Occipital lobe (tissue), 3 donors: ENCODE measurements at places on chromosomes 3 and 15.

DNA sequence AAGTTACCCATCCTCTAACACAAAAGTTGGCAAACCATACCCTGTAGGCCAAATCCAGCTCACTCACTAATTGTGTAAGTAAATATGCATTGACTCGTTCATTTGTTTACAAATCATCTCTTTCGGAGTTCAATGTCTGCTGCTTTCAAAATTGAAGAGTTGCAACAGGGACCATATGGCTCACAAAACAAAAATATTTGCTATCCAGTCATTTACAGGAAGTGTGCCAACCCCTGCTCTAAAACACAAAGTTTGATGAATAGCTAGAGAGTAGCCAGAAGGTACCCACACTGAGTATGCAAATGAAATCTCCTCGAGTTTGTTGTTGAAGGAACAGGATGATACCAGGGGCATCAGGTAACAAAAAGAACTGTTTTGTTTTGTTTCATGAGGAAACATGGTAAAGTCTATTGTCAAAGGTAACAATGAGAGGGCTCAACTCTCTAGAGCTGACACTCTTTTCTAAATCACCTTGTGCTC is 236.2 kb upstream of the THBS1 start:
- DNase-seq = no peak

- DNase-seq = no peak
These were observed 86.5 kb downstream of the ST6GAL1 start for GRCh38 chr3:187016639-187017345.

- DNase-seq = no peak
These were observed 84.8 kb upstream of the WNT5A start for GRCh38 chr3:55571913-55572312.

GRCh38 chr3:156488767-156489166 is 66.2 kb downstream of the SSR3 start:
- DNase-seq = no peak

DNA sequence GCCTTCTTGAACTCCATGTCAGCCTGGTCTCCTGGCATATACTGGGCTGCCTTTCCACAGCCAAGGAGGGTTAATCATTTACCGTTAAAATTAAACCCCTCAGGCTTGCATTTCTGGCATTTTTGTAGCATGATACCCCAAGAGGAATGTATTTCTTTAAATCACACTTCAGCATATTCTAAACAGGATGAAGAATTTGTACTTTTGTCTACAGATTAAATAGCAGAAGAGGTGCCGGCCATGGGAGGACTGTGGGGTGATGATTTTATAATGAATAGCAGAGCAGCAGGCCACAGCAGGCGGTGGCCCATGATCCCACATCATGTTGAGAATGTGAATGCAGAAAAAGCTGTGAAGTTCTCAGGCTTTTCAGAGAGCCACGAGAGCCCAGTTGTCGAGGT is 90.2 kb downstream of the ARNT2 start:
- no peak for DNase-seq

GRCh38 chr15:69871511-69872134 is 226.1 kb downstream of the TLE3 start:
- no peak for DNase-seq

- DNase-seq = no peak
These were observed 50.4 kb upstream of the FLNB start for GRCh38 chr3:57957824-57958223.

- DNase-seq = no peak
These were observed 56.6 kb downstream of the P3H2 start for GRCh38 chr3:190064112-190064511.

DNA sequence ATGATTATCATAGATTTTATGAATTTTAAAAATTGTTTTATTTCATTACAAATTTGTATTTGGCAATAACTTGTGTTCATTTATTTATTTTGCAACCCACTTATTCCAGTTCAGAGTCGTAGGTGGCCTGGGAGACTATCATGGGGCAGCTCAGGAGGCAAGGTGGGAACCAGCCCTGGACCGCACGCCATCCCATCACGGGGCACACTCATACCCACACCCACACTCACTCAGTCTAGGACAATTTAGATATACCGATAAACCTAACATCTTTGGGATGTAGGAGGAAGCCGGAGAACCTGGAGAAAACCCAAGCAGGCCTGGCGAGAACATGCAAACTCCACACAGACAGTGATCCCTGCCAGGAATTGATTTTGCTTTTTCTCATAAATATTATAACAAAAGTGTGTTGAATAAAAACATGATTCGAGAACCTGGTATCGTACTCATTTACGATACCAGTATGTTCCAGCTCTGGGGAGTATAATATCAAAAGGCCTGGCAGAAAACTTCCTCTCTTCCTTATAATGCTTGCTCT is 205.3 kb downstream of the NFKBIZ start:
- DNase-seq = no peak

GRCh38 chr3:16300881-16301359 is 35.9 kb downstream of the OXNAD1 start:
- no peak for DNase-seq

- DNase-seq = no peak
These were observed 347.0 kb downstream of the PTPRG start for GRCh38 chr3:61908382-61908781.

DNA sequence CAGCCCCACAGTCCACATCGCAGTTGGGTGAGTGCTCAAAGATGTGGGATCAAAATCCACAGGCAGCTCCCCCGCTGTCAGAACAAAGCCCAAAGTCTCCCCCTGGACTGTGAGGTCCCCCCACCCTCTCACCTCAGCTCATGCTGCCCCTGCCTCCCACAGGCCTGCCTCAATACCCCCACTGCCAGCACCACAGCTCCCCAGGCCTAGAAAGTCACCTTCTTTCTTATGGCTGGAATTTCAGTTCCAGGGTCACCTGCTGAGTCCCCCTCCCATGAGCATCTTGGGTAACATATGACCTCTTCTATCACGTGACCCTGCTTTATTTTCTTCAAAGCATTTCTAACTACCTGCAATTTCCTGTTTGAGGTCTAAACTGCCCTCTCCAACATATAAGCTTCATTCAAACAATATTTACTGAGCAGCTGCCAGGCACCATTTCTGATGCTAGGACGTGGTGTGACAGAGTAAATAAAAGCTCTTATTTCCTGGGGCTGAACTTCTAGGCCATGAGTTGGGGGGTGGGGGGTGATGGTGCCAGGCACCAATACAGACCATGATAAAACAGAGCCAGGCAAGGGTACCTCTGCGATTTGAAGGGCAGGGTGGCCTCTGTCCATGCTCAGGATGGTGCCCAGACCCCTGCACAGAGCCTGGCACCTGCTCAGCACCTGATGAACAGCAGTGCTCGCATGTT is 2.4 kb upstream of the TMEM89 start:
- DNase-seq = no peak

DNA sequence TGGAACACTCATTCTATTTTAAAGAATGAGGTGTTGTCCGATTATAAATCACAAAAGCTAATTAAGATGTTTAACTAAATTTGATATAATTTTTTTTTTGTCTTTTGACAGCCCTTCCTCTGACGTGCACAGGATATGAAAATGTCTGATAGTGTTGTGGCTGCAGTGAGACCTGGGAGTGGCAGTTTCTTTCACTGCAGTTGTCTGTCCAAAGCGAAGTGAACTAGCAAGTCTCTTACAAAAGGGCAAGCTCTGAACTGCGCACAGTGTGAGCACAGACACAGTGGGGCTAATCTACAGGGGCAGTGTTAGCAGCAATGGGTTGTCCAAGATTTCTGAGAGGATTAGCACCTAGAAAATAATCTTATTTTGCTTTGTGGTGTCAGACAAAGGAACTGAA is 29.1 kb upstream of the MYRIP start:
- no peak for DNase-seq

DNA sequence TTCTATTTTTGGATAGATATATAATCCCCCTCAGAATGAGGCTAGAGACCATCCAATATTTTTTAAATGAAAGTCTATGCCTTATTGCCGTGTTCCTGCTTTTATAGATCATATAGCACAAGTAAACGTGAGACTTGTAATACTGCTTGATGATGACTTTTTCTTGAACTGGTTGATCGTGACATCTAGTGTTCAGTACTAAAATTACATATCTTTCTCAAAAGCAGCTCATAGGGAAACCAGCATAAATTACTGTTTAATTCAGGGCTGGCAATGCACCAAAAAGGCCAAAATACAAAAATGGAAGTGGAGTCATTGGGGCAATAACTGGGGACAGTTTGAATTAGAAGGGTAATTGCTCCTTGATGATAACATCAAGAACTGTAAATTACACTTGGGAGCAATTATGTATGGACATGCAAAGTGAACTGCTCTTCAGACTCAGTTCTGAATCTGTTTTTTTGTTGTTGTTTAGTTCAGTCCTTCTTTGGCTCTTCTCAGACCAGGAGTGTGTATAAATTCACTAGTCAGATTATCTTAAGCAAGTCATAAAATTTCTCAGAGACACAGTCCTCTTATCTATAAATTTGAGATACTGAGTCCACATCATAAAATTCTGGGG is 325.3 kb downstream of the THSD4 start:
- no peak for DNase-seq

DNA sequence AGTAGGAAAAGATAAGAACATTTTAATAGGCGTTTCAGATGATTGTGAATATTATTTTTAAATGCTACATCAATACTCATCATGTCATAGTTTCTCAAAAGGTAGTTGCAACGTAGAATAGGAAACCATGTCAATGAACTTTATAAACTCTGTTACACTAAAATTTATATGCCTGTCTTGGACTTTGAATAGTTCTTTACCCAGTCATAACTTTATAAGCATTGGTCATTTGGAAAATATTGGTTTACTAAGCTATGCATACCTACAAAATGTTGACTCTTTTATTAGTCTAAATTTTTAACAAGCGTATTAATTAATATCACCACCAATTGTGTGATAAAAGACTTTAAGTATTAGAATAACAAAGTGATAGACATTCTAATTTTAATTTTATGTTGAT is 293.5 kb downstream of the CGGBP1 start:
- no peak for DNase-seq

DNA sequence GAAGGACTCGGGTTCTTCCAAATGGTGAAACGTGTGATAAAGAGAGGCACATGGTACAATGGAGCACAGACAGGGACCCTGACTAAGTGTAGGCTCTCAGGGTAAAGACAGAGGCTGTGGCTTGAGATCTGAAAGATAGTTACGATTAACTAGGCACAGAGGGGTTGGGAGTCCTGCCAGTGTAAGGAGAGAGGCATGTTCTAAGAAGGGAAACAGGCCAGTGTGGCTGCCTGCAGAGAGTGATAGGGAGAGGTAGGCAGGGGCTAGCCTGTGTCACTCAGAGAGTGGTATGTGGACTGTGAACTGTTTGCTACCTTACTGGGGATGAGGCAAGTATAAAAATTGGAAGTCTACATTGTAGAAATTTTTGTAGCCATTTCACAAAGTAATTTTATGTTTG is 109.5 kb downstream of the PEX5L start:
- no peak for DNase-seq

DNA sequence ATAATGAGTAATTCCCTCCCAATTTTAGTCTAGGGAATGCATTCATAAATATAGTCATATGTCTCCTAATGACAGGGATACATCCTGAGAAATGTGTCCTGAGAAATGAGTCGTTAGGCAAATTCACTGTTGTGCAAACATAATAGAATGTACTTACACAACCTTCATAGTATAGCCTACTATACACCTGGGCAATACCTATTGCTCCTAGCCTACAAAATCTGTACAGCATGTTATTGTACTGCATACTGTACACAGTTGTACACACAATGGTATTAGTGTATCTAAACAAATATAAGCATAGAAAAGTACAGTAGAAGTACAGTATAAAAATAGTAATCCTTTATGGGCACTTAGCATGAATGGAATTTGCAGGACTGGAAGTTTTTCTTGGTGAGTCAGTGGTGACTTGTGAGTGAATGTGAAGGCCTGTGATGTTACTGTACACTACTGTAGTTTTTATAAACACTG is 6.6 kb downstream of the DTWD1 start:
- no peak for DNase-seq

- DNase-seq = no peak
These were observed 116.3 kb downstream of the DTWD1 start for GRCh38 chr15:49737127-49737526.

- DNase-seq = no peak
These were observed 11.4 kb upstream of the SNRPA1 start for GRCh38 chr15:101306341-101307047.

DNA sequence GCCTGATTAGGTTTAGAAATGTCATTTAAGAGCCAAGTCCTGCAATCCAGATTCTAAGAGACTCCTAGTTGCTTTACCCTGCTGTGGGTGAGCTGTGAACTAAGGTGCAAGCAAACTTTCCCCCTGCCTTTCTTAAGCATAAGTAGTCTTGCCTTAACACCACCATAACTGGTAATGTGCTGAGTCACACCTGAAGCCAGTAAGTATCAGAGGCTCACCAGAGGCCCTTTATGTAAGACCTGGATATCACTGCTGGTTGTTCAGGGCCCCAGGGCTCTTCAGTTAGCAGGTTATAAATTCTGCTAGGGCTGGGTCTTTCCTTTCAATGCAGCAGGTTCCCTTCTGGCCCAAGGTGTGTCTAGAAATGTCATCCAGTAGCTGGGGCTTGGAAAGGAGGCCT is 509.9 kb downstream of the VGLL3 start:
- no peak for DNase-seq

DNA sequence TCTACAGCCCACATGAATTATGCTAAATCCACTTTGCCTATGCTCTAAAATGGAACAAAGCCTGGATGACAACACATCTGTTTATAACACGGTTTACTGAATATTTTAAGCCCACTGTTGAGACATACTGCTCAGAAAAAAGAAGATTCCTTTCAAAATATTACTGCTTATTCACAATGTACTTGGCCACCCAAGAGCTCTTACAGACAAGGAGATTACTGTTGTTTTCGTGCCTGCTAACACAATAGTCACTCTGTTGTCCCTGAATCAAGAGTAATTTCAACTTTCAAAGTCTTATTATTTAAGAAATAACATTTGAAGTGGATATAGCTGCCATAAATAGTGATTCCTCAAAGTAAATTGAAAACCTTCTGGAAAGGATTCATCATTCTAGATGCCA is 70.9 kb downstream of the ANKRD28 start:
- DNase-seq = no peak
